ENCODE measurements at places on chromosomes 5 and 9.

- peak; percentile 94 for DNase-seq
These were observed 109.1 kb downstream of the SUSD1 start for GRCh38 chr9:112065806-112066606.

- peak; percentile 81 for DNase-seq
These were observed at the start of gene FGF18 for GRCh38 chr5:171418982-171419687. FGF18 (plus strand) TSS chr5:171419647; CDS start chr5:171420200, 553 bp downstream.

GRCh38 chr9:101592788-101593187 is 2.0 kb downstream of the PPP3R2 start:
- no peak for DNase-seq

- peak; percentile 91 for DNase-seq
These were observed 232.4 kb downstream of the ESM1 start for GRCh38 chr5:54753034-54753433.

DNA sequence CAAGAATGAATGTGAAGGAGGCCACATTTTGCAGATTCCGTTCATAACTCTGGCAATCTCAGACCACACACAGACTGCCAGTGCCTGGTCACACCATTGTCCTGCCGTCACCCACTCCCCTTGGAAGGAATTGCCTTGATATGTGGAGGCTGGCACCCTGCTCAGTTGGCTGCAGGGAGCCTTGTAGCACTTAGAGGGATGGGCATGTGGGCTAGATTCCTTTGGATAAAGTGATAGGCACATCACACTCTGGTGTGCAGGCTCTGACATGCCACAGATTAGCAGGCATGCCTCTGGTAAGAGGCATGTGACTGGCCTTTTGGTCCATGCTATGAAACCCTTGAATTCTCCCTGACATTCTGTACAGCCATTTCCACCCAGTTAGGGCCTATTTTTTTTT is 254.6 kb upstream of the PIK3R1 start:
- no peak for DNase-seq

GRCh38 chr5:124059200-124059599 is 547.2 kb downstream of the CSNK1G3 start:
- no peak for DNase-seq

DNA sequence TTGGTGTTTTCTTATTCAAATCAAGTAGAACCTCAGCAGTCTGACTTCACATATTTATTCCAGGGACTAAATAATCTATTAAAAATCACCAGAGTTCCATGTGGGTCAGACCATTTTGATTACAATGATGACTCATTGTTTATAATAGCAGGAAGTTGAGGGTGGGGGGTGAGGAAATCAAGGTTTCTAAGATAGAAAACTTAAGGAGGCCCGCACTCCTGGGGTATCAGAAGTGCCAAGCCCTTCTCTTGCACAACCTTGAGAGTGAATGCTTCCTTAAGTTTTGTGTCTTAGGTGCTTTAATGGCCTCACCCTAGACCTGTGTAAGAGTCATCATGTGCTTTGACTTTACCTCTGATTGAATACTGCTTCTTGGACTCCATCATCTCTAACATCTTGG is 31.9 kb upstream of the NPR3 start:
- DNase-seq: peak; percentile 7

DNA sequence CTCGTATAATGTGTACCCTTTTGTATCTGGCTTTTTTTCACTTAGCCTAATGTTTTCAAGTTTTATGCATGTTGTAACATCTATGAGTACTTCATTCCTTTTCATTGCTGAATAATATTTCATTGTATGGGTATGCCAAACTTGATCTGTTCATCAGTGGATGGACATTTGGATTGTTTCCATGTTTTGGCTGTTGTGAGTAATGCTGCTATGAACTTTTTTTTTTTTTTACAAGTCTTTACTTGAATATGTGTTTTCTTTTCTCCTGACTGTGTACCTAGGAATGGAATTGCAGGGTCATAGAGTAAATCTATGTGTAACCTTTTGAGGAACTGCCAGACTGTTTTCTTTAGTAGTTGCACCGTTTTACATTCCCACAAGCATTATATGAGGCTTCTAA is 52.4 kb downstream of the MTREX start:
- DNase-seq: peak; percentile 39

GRCh38 chr9:37309136-37309535 is 113.4 kb upstream of the GRHPR start:
- peak; percentile 53 for DNase-seq

DNA sequence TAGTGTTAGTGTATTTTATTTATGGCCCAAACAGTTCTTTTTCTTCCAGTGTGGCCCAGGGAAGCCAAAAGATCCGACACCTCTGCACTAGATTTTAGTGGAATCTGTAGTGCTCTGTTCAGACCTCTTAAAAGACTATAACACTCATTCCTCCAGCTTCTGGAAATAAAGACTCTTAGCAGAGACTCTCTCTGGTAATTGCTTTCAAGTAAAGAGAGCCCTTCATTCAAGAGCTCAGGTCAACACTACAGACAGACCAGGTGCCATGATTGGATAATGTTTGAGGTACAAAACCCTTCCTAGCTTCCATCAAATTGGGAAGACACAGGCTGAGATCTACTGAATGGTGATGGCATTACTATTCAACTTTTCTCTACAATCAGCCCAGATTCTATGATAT is 255.8 kb downstream of the PRDM9 start:
- DNase-seq: no peak

- no peak for DNase-seq
These were observed 68.7 kb downstream of the PRR16 start for GRCh38 chr5:120532835-120533234.

GRCh38 chr9:22997923-22998322 is 551.3 kb downstream of the DMRTA1 start:
- DNase-seq: no peak

GRCh38 chr9:25302601-25303000 is 375.6 kb downstream of the TUSC1 start:
- no peak for DNase-seq

DNA sequence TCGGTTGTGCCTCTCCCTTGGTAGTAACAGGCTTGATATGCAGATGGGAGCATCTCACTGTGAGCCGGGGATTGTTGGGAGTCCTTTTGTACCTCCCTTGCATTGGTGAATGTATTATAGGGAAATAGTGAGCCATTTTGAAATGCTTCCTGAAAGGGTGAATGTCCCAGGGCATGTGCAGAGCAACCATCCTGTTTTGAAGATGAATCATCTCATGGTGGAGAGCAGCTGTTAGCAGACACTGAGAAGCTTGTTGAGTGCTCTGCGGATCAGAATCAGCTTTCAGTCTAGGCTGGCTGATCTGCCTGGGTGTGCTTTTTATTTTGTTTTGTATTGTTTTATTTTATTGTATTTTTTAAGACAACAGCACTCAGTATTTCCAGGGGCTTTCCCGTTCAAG is 29.7 kb downstream of the SLC36A1 start:
- DNase-seq: peak; percentile 73

- DNase-seq: no peak
These were observed 1005.7 kb downstream of the DTWD2 start for GRCh38 chr5:117982691-117983090.

DNA sequence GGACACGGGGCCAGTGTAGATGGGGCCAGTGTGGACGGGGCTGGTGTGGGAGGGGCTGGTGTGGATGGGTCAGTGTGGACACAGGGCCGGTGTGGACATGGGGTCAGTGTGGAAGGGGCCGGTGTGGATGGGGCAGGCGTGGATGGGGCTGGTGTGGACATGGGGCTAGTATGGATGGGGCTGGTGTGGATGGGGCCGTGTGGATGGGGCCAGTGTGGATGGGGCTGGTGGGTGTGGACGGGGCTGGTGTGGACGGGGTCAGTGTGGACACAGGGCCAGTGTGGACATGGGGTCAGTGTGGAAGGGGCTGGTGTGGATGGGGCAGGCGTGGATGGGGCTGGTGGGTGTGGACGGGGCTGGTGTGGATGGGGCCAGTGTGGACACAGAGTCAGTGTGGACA is 23.8 kb downstream of the SLC9A3 start:
- no peak for DNase-seq

GRCh38 chr5:150000990-150001659 is 586 bp downstream of the HMGXB3 start:
- DNase-seq: peak; percentile 65

GRCh38 chr9:2662496-2662895 is 40.9 kb downstream of the VLDLR start:
- peak; percentile 14 for DNase-seq

- DNase-seq: no peak
These were observed 20.1 kb downstream of the DEPDC1B start for GRCh38 chr5:60679816-60680215.

GRCh38 chr9:70085241-70085640 is 41.6 kb downstream of the MAMDC2 start:
- DNase-seq: peak; percentile 61

DNA sequence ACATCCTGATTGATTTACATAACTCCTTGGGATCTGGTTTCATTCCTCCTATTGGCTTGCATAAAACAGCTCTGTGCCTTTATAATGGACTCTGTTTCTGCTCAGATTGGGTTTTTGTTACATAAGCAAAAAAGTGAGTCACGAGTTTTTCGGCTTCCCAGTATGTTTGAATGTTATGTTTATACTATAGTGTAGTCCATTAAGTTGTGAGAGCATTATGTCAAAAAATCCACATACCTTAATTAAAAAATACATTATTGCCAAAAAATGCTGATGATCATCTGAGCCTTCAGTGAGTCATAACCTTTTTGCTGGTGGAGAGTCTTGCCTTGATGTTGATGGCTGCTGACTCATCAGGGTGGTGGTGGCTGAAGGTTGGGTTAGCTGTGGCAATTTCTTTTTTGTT is 144.6 kb downstream of the CCDC171 start:
- peak; percentile 77 for DNase-seq

DNA sequence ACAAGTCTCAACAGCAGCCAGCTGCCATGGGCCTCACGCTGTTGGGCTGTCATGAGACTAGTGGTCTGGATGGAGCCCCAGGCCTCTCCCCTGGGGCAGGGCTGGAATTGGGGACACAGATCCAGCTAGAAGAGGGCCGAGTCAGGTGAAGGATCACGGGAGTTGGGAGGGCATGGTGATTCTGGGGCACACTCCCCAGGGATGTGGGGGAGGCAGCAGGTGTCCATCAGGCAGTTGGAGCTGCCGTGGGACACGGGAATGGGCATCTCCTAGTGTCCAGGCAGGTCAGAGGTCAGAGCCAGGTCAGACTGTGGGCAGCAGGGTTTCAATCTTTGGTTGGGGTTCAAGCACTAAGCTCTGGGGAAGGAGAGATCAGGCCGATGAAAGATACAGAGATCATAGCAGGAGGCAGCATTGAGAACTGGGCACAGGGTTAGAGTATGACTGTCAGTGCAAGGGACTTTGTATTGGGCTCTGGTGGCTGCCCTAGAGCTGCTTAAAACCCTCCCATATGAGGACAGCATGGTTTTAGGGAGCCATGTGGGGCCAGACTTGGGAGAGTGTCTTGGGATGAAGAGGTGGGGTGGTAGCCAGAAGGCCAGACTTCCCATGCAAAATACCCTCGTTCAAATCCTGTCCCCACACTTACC is 59.2 kb downstream of the ARHGEF37 start:
- DNase-seq: no peak

DNA sequence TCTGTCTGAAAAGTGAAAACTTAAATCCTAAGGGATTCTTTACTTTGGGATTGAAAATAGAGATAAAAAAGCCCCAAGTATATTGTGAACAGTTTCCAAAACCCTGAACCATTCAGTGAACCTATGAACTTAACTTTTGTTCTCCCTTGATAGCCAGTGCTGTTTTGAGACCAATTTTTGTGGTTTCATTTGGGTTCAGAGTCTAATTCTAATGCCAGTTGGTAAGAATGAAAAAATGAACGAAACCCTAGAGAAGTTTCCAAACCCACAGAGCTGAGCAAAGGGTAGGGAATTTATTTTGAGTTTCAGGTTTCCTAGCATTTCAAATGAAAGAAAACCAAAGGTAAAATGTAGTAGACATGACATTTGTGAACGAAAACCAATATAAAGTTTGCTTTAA is 1366.8 kb downstream of the EFNA5 start:
- DNase-seq: no peak

DNA sequence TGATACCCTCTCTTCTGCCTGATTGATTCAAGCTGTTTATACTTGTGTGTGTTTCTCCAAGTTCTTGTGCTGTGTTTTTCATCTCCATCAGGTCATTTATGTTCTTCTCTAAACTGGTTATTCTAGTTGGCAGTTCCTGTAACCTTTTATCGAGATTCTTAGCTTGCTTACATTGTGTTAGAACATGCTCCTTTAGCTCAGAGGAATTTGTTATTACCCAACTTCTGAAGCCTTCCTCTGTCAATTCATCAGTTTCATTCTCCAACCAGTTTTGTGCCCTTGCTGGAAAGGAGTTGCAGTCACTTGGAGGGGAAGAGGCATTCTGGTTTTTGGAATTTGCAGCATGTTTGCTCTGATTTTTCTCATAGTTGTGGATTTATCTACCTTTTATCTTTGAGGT is 126.2 kb upstream of the FTMT start:
- DNase-seq: peak; percentile 2

DNA sequence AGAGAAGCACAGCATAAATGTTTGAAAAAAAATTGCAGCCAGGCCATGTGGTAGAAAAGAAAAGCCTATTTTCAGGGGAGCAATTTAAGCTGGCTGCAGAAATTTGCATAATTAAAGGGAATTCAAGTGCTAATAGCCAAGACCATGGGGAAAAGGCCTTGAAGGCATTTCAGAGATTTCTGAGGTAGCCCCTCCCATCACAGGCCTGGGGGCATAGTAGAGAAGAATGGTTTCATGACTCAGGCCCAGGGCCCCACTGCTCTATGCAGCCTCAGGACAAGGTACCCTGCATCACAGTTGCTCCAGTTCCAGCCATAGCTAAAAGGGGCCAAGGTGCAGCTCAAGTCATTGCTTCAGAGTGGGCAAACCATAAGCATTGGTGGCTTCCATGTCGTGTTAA is 1416.0 kb downstream of the EFNA5 start:
- DNase-seq: no peak

- DNase-seq: peak; percentile 96
These were observed 52.8 kb downstream of the IRF1 start for GRCh38 chr5:132437604-132438266.

DNA sequence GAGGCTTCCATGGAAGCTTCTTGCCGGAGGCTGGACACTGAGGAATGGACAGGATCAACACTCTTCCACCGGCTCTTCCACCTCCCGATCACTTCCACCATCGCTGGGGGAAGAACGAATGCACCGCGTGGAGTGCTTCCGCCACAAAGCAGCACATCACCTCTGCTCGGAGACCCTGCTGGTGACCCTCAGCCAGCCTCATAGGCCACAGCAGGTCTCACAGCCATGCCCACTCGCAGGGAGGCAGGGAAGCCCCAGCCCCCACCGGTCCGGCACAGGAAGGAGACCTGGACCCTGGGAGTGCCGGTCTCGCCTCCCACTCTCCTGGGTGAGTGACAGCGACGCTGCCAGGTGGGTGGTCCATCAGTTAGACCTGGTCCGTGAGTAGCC is 4.7 kb downstream of the MRPL36 start:
- no peak for DNase-seq

GRCh38 chr5:112861638-112861985 is 525 bp downstream of the SRP19 start:
- DNase-seq: no peak

GRCh38 chr9:123696476-123696875 is 233.4 kb downstream of the DENND1A start:
- DNase-seq: no peak

Measured in choroid plexus epithelial cell (primary cell).